ENCODE measurements at places on chromosomes 13 and 19.

- DNase-seq, result no peak
Measured at GRCh38 chr13:78881054-78881453, 222.1 kb upstream of the OBI1 start.

GRCh38 chr19:13045812-13046211 lies 50.5 kb downstream of the NFIX start:
- no peak for DNase-seq

DNA sequence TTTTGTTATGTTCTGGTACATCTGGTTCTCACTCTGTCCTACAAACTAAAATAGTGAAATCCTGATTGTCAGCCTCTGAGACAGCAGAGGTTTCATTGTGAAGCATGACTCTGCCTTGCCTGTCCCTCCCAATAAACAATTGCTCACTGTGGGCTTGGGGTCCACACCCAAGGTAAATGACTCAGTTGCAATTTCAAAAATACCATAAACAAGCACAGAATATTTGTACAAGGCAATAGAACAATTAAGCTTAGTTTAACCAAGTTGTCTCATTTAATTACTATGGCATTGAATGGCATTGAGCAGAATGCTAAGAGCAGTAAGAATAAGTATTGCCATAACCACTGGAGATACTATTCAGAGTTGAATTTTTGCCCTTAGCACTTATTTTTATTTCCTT lies 353.6 kb downstream of the SPRY2 start:
- no peak for DNase-seq

DNA sequence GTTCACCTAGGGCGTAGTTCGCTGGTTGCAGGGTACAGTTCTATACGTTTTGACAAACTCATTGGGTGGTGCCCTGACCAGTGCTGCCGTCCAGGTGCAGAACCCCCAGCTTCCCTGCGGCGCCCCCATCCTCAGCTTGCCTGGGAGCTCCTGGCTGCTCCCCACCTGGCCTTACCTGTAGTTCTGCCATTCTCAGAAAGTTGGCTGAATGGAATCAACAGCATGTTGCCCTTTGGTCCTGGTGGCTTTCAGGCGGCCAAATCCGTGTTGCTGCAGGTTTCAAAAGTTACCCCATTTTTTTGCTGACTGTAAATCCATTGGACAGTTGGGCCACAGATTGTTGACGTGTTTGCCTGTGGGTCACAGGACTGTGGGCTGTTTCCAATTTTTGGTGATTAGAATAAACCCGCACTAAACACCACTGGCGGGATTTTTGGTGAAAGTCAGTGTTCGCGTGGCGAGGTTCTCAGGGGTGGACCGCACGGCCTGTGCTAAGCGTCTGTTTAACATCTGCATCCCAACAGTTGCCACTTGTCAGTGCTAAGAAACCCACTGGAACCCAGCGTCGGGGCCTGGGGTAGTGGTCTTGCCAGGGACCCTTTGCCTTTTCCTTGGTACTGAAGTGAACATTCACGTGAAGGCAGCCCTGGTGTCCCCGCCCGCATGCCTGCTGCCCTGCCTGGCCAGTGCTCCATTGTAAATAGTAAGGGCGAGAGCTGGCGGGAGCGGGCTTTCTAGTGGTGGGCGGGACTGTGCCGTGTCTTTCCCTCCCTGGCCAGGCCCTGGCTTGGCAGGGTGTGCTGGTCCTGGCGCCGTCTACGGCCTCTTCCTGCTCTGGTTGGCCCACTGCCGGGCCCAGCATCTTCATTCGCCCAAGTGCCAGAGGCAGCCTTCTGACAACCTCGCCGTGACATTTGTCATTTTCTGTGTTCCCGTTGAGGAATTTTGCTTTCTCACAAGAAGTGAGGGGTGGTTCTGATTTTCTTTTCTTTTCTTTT lies 3.3 kb downstream of the DOT1L start:
- DNase-seq, result peak; percentile 90

DNA sequence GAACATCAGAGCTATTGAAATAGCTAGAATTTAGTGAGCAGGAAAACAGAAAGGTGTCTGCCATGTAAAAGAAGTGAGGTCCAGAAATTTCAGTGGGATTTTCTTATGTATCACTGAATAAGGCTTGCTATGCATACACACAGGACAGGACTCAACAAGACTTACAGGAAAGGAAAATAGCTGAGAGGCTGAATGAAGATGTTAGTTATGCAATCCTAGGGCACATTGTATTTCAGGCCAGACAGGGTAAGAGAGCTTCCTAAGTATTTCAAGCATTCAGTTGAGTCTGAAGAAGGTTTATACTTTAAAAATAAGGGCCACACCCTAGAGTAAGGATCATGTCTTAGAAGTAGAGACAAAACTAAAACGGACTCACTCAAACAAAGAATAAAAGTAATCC lies 419.9 kb upstream of the PRR20A start:
- no peak for DNase-seq

DNA sequence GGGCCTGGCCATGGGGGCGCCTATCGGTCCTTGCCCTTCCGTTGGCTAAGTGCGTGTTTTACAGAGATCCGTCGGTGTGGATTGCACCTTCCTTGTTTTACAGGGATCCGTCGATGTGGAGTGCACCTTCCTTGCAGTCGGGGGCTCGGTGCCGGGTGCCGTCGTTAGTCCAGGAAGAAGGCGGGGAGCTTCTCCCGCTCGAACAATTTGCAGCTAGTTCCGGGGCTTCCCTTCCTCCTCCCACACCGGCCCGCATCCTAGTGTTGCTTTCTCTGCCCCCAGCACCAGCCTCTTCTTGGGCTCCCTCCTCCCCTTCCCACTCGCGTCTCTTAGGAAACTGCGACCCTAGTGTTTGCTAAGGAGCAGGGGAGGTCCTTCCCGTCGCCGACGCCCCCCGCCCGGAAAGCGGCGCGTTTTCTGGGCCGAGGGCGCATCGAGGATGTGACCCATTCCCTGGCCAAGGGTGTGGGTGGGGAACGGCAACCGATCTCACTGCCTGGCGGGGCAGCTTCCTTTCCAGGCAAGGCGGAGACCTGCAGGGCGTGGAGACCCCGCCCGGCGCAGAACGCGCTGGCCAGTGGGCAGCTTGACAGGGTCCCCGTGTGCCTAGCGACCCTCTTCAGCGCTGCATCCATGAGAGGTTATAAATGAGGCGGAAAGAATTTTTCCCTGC lies 75.7 kb upstream of the ZNF91 start:
- no peak for DNase-seq

GRCh38 chr13:109790942-109791605 lies 4.7 kb upstream of the IRS2 start:
- no peak for DNase-seq

GRCh38 chr19:48397263-48398101 lies 4.0 kb downstream of the GRIN2D start:
- no peak for DNase-seq

DNA sequence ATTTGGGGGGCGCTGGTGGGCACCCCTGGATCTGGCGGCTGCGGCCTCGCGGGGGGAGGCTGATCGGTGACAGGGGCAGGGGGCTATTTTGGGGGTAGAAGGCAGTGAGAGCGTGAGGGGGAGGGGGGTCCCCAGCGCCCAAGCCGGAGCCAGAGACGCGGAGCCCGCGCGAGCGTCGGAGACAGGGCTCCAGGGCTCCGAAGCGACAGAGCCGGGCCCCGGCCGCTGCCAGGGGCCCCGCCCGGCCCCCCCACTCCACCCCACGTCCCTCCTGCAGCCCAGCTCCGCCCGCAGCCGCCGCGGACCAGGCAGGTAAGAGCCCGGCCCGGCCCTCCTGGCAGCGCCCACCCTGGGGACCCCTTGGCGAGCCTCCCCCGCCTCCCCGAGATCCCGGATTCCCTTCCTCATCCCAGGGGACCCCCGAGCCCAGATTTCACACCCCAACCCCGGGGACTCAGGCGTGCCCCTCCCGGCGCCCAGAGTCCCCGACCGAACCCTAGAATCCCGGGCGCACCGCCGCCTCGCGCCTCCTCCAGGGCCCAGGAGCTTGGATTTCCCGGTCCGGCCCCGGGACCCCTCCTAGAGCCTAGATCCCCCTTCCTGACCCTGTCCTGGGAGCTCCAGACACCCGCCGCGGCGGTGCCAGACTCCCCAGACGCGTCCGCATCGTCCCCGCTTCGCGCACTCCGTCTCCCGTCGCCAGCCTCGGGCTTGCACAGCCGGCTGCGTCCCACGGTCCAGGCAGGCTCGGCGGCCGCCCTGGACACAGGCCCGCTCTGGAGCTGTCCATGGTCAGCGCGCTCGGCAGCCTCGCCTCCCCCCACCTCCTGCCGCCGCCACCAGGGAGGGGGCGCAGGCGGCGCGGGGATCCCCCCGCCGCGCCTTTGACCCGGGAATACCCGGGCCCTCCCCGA lies at the start of gene PPFIA3:
Gene PPFIA3 (plus strand): TSS at position 134 of the 914 bp plus-strand sequence. CDS start 8,330 bp downstream, outside the sequence.
- DNase-seq, result peak; percentile 61

DNA sequence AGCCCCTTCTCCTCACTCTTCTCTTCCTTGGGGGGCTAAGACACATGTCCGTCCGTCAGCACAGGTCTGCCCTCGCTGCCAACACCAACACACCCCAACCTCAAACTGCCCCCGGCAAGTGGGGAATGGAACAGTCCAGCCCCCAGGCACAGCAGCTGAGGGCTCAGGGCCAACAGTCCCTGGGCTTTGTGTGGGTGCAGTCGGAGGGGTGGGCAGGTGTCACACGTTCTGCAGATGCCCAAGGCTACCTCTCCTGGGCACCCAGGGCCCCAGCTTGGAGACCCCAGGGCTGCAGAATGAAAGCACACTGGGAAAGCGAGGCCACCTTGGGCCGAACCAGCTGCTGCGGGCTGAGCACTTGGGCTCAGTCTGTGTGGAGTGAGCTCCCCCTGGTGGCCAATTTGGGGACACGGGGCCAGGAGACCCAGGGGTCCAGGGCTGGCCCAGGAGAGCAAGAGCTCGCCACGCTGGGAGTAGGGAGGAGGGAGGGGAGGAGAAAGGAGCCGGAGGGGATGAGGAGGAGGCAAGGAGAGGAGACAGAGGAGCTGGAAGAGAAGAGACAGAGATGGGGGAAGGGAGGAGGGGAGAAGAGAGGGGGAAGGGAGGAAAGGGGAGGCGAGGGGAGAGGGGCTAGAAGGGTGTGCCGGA lies 14.0 kb upstream of the ATP8B3 start:
- peak; percentile 57 for DNase-seq

DNA sequence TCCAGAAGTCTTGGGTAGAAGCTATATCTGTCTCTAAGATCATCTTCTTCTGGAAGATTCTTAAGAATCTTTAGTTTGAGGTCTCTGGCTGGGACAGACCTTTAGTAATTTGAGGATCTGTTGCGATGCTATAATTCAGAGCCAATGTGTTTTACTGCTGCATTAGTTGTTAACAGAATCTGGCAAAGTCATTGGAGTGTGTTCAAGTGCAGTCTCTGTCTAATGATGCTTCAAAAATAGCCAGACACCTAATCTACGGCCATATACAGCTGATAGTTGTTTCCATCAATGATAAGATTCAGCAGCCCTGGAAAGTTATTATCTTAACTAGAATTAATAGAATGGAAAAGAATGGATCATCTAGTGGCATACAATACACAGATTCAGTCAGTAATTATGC lies 72.6 kb downstream of the CDK8 start:
- no peak for DNase-seq

- DNase-seq, result no peak
Measured at GRCh38 chr19:48950830-48951519, 3.7 kb upstream of the BAX start.

DNA sequence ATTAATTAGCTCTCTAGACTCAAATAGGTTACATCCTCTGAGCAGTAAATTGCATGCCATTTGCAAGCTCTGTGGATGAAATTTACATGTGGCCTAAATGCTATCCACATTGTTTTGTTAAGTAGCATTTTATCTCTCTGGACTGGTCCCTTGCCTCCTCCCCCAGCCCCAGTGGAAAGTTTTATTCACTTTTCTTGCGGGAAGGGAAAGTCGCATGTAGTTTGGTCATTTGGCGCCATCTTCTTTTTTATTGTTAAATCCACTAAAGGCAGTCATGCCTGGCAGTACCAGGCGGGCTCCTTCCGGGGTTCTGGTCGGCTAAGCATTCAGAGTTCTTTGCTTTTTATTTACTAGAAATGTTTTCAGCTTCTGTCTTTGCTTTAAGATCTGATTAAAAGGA lies 188.7 kb downstream of the TM9SF2 start:
- DNase-seq, result no peak

GRCh38 chr13:113209336-113209758 lies at the start of gene CUL4A:
TSS of gene CUL4A (plus strand) at chr13:113209613. CDS start at chr13:113209628, 15 bp downstream.
- DNase-seq, result peak; percentile 76

DNA sequence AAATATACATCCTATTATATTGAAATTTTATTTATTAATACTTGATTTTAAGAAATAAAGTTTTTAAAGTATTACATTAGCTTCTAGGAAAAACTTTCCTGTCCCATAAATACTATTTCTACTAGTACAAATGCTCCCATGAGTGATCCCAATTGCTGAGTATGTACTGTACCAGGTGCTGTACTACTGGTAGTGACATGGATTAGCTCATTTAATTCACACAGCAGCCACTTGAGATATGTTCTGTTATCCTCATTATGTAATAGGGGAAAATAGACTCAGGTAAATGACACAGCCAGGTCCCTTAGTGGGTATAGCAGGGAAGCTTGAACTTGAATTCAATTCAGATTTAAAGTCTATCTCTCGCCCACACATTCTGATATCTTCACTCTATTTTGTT lies 363.1 kb downstream of the FGF14 start:
- no peak for DNase-seq

DNA sequence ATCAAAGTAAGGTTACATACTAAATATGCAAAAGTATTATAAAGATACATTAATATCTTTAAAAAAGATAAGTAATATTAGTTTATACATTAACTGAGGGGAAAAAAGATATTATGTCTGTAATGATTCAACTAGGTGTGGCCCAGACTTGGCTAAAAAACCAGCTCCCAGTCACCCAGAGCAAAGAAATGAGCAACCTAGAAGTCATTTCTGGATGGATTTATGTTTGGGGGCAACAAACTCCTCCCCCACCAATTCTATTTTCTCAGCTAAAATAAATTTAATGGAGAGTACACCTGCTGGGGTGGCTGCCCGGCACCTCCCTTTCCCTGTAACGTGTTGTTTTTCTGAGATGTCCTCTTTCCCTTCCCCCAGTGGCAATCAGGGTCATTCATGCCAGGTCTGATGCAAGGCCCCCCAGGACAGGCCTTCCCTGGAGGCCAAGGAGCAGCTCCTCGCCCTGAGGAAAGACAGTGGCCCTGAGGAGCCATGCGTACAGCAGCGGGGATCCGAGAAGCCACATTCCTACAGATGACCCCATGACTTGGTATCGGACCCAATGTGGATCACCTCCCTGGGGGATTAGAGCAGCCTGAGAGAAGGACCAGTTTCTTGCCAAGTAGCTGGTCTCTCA lies 78.6 kb upstream of the DOCK9 start:
- DNase-seq, result no peak

Measured in prostate gland (tissue), 2 donors.